NCI-H460 (cell line): ENCODE measurements at places on chromosomes 5 and 9. TPM values are rescaled to one million over a fixed set of nuclear protein-coding genes. Genes with fewer than 3 reads are reported as not detected.

GRCh38 chr5:179343719-179344430 lies 1.4 kb downstream of the ADAMTS2 start:
- no peak for DNase-seq

DNA sequence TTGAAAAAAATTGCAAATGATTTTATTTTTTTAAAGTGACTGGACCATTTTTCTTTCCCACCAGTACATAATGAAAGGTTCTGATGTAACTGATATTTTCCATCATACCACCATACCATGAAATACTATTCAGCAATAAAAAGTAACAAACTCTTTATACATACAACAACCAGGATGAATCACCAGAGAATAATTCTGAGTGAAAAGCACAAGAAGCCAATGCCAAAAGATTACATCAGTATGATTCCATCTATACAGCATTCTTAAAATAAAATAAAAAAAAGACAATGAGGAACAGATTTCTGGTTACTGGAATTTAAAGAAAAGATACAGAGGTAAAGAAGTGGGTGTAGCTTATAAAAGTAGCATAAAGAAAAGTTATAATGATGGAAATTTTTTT lies 423.7 kb upstream of the ST8SIA4 start:
- DNase-seq: no peak

- peak; percentile 67 for DNase-seq
Observed at GRCh38 chr5:122099060-122099790, 21.2 kb upstream of the LOX start.

Gene DMRT3
- not detected in 2 replicates for total RNA-seq

Gene IL7R
- total RNA-seq: not detected in 2 replicates

- no peak for DNase-seq
Observed at GRCh38 chr5:113162208-113162607, 185.6 kb downstream of the DCP2 start.

DNA sequence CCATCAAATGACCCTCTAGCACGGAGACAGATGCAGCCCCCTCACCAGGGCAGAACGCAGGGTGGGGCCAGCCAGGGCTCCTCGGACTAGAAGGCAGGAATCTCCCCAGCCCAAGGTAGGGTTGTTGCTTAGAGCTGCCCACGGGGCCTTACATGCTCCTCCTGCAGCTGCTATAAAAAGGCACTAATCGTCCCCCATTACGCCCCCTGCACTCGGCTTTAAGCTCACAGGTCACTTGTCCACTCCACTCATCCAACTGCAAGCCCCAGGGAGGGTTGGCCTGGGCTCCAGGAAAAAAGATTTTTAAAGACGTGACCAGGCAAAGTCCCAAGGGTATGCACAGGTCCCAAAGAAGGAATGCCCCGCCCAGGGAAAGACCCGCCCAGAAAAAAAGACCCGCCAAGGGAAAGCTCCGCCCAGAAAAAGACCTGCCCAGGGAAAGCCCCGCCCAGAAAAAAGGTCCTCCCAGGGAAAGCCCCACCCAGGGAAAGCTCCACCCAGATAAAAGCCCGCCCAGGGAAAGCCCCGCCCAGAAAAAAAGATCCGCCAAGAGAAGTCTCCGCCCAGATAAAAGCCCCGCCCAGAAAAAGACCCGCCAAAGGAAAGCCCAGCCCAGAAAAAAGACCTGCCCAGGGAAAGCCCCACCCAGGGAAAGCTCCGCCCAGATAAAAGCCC lies 11.1 kb downstream of the GRIN1 start:
- no peak for DNase-seq

GRCh38 chr5:158808542-158808941 lies 291.2 kb downstream of the EBF1 start:
- DNase-seq: no peak

DNA sequence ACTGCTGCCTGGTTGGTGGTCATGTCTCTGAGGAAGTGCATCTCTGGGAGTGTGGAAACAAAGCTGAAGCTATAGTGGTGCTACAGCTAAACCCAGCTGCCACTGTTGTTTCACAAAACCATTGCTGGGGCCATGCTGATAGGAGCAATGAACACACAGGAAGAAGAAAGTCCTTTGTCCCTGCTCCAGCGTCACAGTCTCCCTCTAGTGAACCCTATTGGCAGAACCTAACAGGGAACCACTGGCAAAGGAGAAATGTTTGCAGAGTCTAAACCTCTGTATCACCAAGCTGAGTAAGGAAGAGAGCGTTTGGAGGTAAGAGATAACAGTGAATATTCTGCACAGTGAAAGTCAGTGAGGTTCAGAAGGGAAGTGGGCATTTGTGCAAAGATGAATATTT lies 244.0 kb downstream of the YTHDC2 start:
- no peak for DNase-seq

GRCh38 chr5:56233230-56233629 lies at the start of gene ANKRD55:
Gene ANKRD55, minus strand, starts transcription at chr5:56233330. Its CDS starts 417 bp downstream, at chr5:56232913.
- DNase-seq: no peak

Gene SHROOM1
- 6.1 and 8.2 TPM in 2 replicates for total RNA-seq
